Umbilical cord (tissue), 2 donors: ENCODE measurements at places on chromosomes 7 and 10. TPM values are rescaled to one million over a fixed set of nuclear protein-coding genes. Genes with fewer than 3 reads are reported as not detected.

DNA sequence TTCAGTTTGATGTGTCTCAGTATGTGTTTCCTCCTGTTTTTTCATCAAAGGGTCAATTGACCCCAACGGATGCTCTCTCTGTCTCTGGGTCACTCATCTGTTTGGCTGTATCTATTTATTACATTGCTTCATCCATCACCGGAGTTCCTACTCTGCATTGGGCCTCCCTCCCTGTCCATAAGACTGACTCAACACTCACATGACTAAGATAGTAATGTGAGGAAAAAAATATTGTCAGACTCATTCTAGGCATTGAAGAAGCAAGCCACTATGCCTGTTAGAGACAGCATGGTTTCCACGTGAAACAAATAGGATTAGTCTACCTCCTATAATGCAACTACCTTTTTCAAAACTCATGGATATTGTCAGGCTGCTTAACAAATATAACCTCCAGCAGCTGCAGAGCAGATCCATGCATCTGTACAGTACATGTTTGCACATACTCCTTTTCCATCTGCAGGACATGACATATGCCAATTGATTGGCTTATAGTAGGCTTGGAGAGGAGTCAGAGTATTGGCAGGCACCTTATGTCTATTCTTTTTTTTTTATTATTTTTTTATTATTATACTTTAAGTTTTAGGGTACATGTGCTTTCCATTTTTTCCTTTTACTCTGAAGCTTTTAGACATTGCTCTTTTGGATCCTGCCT lies 275.2 kb downstream of the LRRTM3 start:
- no peak for DNase-seq

DNA sequence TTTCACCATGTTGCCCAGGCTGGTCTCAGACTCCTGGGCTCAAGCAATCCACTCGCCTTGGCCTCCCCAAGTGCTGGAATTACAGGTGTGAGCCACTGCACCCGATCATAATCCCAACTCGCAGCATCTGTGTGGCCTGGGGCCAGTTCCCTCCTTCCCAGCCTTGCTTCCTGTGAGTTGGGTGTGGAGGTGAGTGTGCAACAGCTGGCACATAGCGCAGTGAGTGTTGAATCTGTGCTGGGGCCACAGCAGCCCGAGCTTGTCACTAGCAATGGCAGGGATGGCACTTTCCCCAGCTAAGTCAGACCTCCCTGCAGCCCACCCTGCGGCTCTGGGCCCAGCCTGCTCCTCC lies 12.2 kb downstream of the TMEM184A start:
- no peak for DNase-seq

GRCh38 chr10:102679596-102679995 lies 34.6 kb downstream of the ARL3 start:
- DNase-seq, result no peak

DNA sequence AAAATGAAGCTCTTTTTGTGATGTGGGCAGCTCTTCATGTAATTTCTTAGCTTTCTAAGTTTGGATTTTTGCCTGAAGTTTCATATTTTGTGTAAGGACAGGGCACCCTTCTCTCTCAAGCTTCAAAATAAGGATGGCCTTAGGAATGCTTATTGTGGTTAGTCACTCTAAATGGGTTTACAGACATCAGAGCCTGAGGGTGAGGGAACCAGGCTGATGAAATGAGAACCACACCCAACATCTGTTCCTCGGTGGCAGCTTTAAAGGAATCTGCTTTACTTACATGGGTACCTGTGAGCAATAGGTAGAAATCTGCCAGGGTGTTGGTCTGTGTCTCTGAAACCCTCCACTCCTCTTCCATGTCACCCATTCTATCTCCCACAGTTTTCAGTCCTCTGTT lies 174.3 kb downstream of the EMX2 start:
- DNase-seq, result no peak

The OGA gene
- total RNA-seq, result 186 TPM

The TIMM23B gene
- total RNA-seq, result 11.3 TPM

The GNAT3 gene
- not detected for total RNA-seq
